NCI-H2081 (cell line): ENCODE measurements at places on chromosomes 7 and 10.

DNA sequence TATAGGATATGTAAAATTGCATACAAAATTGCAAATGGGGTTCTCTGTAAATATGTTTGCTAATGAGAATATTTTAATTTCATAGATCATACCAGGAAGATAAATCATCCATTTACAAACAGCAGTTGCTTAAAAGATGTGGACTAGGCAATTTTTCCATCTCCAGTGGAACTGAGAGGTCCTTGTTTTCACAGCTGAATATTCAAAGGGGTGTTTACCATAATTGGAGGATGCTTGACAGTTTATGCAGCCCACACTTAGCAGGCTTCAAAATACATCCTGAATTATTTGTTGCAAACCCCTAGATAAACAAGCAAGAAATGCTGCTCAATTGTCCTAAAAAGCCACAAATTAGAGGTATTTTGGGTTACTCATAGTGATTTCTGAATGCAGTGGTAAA, 69.9 kb downstream of the ADARB2 start:
- DNase-seq: no peak

DNA sequence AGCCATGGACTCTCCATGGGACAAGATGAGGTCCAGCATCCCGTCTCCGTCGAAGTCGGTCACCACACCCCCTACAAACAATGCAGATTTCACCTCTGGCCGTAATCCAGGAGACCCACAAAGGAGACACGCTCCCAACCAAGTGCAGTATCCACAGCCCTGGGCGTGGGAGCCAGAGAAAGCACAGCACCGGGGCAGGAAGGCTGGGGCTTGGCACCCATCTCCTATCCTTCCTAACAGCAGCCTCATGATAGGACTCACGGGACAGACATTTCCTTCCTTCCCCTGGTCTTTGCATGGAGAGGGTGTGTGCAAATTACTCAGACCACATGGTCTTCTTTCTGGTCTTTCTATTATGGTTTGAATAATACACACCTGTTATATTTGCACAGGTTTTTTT, 46.3 kb downstream of the GOLGA7B start:
- no peak for DNase-seq

- DNase-seq: no peak
Measured at GRCh38 chr7:36683695-36684357, 40.5 kb downstream of the AOAH start.

DNA sequence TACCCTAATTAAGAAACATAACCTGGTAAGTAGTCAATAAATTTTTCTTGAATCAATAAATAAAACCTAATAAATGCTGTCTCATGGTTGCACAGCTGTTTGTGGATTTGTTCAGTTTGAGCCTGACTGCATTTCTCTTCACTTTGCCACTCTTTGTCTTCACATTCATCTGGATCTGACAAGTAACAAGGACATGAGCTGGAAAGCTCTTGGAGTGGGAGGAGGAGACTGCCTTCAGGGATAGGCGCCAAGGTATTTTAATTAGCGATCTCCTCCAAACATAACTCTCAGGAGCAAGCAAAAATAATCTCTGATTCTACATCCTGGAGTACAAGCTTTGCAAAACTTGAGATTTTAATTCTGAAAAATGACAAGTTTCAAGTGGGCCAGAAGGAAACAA, 251.0 kb downstream of the BMPER start:
- no peak for DNase-seq

GRCh38 chr7:122362473-122362872, 57.9 kb upstream of the FEZF1 start:
- no peak for DNase-seq

- peak; percentile 85 for DNase-seq
Measured at GRCh38 chr10:124791547-124792348, at the start of gene EEF1AKMT2. Gene EEF1AKMT2 (minus strand): TSS chr10:124791887. CDS start chr10:124791833, 54 bp downstream.

DNA sequence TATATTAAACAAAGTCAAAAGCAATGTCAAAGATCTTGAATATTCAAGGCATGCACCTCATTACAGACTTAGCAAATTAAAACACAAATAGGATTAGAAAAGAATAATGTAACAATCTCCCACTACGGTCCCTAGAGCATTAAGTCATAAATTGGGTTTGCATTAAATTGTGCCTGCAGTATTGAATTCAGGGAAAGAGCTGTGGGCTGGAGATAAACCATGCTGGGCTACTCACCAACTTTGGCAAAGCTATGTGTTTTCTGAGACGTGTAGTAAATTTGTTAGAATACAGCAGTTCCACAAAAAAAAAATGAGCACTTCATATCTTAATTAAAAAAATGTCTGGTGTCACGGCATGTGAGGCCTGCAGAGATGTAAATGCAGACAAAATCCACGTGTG, 241.6 kb downstream of the SNX10 start:
- DNase-seq: no peak

GRCh38 chr7:11195502-11195901, 221.8 kb downstream of the PHF14 start:
- no peak for DNase-seq

DNA sequence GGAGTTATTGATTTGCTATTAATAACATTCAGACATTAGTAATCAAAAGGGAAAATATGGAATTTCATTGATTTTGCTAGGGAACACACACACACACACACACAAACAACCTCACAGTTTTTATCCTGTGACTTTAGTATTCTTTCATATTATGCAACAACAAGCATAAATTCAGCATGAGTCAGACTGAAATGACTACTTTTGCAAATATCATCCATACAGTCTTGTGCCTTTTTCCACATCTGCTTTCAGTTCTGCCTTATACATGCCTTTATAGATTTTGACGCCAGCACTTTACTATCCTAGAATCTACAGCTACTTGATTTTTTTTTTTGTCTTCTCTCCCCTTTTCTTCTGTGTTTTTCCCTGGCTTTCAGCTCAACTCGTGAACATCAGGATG, 975.8 kb upstream of the LRRTM3 start:
- DNase-seq: no peak

DNA sequence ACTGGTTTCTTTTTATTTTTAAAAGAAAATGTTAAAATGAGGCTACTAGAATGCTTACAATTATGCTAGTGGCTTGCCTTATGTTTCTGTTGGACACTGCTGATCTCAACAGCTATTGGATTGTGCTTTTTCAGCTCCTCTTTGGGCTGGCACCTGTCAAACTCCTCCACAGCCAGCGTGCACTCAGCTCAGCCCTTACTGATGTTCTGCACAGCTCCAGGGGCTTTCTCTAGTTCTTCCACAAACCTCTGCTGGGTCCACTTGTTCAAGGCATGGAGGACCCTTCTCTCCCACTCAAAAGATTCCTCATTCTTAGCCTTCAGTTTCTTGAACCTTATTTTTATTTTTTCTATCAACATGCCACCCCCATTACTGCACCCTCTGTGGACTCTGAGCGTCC, 96.0 kb downstream of the VIPR2 start:
- no peak for DNase-seq

- DNase-seq: no peak
Measured at GRCh38 chr7:34311591-34311990, 346.4 kb upstream of the NPSR1 start.

DNA sequence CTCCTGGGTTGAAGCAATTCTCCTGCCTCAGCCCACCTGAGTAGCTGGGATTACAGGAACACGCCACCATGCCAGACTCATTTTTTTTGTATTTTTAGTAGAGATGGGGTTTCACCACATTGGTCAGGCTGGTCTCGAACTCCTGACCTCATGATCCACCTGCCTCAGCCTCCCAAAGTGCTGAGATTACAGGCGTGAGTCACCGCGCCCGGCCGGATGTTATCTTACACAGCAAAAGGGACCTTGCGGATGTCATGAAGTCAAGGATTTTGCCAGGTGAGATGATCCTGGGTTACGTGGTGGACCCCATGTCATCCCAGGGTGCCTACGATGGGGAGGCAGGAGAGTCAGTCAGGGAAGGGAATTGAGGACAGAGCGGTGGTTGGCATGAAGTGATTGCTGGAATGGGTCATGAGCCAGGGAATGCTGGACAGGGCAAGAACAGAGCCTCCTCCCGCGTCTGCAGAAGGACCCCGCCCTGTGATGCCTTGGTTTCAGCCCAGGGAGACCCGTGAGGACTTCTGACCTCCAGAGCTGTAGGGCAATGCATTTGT, 8.7 kb upstream of the UBE3C start:
- no peak for DNase-seq

DNA sequence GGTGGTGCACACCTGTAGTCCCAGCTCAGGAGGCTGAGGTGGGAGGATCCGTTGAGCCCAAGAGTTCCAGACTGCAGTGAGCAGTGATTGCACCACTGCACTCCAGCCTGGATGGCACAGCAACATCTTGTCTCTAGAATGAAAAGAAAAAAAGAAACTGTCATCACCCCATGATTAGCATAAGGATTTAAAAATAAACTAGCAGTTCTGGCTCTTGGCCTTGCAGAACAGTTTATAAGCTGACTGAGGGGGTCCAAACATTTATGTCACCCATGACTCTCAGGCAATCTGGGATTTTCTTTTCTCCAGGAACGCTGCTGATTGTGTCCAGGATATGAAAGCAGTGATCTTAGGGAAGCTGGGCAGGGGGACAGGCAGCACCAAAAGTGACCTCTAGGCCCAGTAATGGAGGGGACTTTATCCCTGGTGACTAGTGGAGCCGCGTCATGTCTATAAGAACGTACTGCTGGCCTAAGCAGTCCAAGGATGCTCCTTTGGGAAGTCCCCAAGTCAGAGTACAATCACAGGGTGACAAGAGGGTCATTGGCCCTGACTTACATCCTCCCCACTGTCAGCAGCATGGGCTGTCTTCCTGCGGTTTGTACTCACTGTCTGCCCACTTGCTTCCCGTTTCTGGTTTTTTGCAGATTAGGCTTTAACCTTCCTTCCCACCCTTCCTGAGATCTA, 177.4 kb downstream of the ARHGAP12 start:
- DNase-seq: no peak
